ENCODE measurements at places on chromosomes 1 and 21. TPM values are rescaled to one million over a fixed set of nuclear protein-coding genes. Genes with fewer than 3 reads are reported as not detected.
A peak's percentile ranks its signal among the peaks of the same experiment; 100 is the strongest.

DNA sequence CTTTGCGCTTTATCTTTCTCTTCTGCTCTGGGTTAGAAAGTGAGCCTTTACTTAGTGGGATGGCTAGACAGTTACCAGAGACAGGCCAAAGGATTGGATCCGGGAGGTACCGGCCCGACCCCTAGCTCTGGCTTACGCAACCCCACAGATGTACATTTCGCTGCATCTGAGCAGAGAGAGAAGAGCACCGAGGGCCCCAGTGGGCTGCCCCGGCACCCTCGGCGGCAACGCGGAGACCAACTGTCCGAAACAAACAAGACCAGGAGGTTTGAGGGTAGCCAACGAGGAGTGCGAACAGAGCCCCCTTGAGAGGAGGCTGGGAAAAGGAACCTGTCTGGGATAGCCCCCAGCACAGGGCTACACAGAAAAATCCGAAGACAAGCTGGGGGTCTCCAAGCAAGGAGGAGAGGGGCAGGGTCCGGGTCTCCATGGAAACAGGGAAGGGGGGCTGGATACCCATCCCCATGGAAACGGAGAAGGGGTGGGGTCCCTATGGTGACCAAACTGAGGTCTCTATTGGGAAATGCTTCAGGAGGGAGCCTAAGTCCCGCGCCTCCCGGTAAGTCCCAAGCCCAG lies 373 bp downstream of the MTF1 start:
- no peak for DNase-seq

DNA sequence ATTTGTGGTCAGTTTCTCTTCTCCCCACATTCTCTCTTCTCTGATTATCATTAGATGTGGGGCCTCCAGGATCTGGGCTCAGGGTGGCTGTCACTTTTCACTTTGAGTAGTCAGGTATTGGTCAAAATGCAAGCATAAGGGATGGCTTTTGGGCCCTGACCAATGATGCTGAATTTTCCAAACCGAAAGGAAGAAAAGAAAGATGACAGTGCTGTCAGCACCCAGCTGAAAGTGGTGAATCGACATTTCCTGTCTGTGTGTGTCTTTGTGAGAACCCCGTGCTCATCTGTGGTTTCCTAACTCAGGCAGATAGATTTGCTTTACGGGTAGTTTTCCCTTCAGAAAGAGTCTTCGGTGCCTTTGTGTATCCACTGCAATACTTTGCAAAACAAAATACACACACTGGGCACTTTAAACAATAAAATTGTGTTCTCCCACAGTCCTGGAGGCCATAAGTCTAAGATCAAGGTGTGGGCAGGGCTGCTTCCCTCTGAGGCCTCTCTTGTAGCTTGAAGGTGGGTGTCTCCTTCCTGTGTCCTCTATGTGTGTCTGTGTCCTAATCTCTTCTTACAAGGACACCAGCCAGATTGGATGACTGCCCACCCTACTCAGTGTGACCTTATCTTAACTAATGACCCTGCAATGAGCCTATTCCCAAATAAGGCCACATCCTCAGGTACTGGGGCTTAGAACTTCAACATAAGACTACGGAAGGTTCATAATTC lies 274.8 kb upstream of the AJAP1 start:
- no peak for DNase-seq

DNA sequence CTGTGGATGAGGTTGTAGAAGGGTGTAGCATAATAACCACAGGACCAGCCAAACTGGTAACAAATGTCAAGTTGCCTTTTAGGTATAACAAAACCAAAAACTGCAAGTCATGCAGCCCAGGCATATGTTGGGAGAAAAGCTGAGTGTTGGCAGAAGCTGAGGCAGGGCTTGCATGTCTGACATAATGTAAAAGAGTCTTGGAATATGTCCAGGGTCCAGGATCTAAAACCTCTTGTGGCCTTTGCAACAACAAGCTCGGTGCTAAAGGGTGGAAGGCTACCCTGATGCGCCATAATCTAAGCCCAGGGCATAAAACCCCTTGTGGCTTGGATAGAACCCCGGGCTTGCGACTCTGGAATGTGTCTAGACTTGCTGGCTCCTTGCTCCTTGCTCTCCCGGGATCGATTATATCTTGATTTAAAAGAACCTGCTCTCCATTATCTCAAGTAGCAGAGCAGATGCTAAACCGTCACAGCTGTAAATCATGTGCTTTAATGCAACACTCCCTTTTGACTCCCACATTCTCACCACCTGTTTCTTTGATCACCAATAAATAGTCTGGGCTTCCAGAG lies 26.5 kb upstream of the SLC35A3 start:
- DNase-seq, result no peak

DNA sequence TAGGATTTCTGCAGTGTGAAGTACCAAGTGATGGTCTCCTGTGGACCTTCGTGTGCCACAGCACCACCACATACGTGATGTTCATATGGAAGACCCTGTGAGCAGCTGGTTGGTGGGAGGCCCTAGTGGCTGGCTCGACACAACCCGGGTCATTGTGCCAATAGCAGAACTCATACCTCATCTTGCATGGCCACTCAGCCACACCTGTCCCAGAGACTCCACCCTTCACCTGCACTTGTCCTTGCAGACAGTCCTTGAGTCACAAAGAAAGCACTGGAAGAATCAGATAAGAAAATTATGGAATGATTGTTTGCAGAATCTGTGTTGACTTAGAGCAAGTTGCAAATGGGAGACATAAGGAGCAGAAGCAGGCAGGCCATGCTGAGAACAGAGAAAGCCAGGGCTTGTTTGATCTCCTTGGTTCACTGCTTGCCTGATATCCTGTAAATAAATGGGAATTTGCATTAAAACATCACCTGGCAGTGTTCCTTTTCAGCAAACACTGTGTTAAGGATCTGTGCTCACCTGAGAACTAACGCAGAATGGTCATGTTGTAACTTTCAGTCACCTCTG lies 307.7 kb downstream of the SIPA1L2 start:
- DNase-seq, result no peak

GRCh38 chr21:17611414-17612022 lies 1.2 kb downstream of the BTG3 start:
- peak; percentile 82 for DNase-seq

DNA sequence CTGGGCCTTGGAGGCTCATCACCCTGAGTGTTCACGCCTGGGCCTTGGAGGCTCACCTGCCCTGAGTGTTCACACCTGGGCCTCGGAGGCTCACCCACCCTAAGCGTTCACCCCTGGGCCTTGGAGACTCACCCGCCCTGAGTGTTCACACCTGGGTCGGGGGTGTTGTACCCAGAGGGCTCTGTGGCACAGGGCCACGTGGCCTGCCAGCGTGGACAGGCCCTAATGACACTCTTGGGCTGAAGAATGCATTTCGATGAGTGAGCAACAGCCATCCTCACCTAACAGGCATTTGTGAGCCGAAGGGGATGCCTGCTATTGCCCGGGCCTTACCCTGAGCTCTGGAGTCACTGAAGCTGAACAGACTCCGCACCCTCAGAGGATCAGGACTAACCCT lies 17.5 kb downstream of the SLC19A1 start:
- no peak for DNase-seq

GRCh38 chr1:200590001-200590400 lies 30.6 kb downstream of the KIF14 start:
- DNase-seq, result no peak

GRCh38 chr1:102107441-102107840 lies 110.7 kb upstream of the OLFM3 start:
- DNase-seq, result no peak

DNA sequence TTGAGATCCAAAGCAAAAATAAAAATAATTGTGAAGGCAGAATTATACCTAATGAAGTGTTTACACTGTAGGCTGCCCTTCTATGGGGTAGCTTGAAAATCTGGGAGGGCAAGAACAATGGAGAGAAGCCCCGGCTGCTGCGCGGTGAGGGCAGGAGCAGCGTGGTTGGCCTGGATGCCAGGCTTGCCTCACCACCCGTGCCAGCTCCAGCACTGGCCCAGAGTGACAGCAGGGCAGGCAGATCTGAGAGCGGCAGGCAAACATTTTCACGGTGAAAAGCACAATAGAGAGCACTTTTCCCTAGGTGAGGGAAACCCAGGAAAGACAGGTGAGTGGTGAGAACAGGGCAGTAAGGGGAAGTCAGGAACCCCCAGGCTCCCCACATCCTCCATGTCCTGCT lies 1.4 kb downstream of the PROK1 start:
- no peak for DNase-seq

DNA sequence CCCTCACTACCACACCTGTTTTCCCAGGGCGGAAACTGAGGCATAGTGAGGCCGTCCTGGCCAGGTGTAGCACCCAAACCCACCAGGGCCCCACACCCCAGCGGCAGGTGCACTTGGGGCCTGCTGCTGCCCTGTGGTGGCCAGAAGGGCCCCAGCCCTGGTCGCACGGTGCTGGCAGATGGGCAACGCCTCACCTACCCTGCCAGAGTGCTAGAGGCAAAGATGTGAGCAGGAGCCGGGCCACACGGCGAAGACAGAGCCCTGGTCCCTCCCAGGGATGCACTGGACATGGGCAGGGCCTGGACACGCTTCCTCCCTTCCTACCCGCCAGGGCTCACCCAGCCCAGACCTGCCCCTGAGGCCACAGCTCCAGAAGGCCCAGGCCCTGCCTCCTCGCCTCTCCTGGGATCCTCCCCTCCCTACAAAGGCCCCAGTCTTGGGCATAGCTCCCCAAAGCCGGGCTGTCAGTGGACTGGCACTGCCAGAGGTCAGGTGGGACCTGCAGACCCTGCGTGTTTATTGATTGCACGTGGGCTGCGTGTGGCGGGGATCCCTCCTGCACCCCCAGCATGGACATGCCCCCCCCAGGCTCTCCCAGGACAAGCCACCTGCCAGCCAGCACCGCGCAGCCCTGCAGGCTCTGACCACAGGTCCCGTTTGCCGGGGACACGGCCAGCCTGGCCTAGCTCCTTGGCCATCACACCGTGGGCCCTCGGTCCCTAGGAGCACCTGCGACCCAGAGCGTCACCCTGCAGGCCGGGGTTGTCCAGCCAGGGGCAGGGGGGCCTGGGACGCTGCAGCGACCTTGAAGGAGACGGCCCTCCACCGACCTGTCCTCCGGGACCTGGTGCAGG lies 44.1 kb downstream of the MEGF6 start:
- no peak for DNase-seq

DNA sequence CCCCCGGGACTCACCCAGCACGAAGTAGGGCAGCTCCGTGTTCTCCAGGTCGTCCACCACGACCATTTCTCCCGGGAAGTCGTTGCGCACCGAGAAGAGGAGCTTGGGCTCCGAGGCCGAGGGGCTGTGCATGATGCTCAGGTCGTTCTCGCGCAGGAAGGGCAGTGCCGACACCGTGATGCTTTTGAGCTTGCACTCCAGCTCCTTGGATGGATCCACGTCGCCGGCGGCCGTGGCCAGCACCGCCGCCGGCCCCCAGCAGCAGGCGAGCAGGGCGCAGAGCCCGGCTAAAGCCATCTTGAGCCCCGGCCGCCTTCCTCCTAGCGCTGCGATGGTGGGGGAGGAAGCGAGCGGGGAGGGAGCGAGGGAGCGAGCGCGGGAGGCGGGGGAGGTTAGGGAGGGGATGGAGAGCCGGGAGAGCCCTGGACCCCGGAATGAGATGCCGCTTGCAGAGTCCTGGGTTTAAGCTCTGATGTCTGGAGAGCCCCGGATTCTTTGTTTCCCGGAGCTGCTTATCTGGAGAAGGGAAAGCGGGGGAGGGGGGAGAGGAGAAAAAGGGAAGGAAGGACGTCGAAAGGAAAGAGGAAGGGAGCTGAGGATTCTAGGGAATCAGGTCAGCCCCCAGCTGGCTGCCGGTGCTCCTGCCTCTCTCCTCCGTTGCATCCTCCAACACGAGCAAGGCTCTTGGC lies at the start of gene ASTN1:
Gene ASTN1, minus strand, starts transcription at position 333 of the 689 bp plus-strand sequence. Its CDS starts 36 bp downstream, at position 297.
- no peak for DNase-seq

DNA sequence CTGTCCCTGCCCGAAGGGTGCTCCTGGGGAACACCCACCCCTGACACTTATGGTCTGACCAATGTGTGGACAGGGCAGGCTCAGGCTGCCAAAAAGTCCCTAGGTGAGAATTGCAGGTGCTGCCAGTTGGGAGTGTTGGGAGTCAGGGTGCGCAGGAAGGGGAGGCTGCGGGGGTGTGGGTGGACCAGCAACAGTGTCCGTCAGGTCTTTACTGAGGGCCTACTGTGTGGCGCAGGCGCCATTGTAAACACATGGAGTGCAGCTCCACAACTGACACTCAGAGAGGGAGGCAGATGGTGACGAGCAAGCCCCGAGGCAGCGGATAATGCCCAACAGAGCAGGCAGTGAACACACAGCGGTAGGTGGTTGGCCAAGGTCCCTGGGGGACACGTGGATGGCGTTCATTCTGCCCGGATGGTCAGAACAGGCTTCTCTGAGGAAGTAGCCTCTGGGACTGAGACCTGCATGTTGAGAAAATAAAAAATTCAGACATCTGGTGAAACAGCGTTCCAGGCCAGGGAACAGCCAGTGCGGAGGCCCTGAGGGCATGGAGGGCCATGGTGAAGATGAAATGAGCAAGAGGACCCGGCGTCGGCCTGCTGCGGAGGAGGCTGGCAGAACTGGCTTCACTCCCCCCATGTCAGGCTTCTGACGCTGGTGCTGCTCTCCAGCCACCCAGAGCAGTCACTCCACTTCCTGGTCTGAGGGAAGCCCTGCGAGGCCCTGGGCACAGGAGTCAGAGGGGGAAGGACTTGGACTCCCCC lies 136.2 kb upstream of the ZBTB40 start:
- no peak for DNase-seq

DNA sequence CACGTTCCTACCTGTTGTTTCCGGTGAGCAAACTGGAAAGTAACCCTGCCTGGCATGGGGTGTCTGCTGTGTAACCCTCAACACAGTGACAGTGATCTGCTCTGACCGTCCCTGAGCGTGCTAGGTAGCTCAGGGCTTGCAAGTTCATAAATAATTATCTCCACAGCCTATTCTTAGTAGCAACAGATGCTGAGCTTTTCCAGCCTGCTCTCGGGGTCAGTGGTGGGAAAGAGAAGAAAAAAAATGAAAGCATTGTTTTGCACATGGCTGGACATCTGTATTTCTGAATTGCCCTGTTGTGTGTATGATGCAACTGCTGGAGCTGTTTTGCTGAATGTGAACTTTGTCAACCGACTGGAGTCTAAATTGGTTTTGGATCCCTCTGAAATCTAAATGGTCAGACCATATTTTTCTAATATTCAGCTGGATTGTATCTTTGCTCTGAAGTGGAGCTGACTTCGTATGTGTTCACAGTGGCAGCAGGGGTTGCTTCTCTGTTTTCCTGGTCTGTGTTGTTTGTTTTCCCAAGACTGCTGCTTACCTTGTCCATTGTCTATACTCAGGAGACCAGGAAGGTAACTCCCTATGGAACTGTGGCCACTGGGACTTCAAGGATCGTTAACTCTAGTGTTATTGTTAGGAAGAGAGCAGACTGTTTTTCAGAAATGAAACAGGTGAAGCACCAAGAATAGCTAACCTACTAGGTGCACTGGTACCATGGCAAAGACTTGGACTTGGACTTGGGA lies 27.0 kb downstream of the TGFB2 start:
- DNase-seq, result no peak

GRCh38 chr1:168065506-168065905 lies 71.2 kb downstream of the GPR161 start:
- DNase-seq, result no peak

The LEPROT gene
- polyA plus RNA-seq, result 74.5 TPM

The GPR52 gene
- not detected for polyA plus RNA-seq

The SH2D5 gene
- polyA plus RNA-seq, result 0.10 TPM

The HLX gene
- polyA plus RNA-seq, result 8.2 TPM

The MPZ gene
- 10.2 TPM for polyA plus RNA-seq

The VWA5B1 gene
- polyA plus RNA-seq, result 0.51 TPM

The VHLL gene
- polyA plus RNA-seq, result not detected

The SERBP1 gene
- 184 TPM for polyA plus RNA-seq

The GADD45A gene
- polyA plus RNA-seq, result 38.5 TPM

The SLC9C2 gene
- not detected for polyA plus RNA-seq

The KIAA1614 gene
- 16.6 TPM for polyA plus RNA-seq

The POMGNT1 gene
- 41.0 TPM for polyA plus RNA-seq
